ENCODE measurements at places on chromosomes 6 and 20.

- DNase-seq = no peak
These were observed 343.9 kb downstream of the ZFAND3 start for GRCh38 chr6:38163186-38164130.

- DNase-seq = no peak
These were observed 113.6 kb upstream of the SLC22A16 start for GRCh38 chr6:110589865-110590513.

DNA sequence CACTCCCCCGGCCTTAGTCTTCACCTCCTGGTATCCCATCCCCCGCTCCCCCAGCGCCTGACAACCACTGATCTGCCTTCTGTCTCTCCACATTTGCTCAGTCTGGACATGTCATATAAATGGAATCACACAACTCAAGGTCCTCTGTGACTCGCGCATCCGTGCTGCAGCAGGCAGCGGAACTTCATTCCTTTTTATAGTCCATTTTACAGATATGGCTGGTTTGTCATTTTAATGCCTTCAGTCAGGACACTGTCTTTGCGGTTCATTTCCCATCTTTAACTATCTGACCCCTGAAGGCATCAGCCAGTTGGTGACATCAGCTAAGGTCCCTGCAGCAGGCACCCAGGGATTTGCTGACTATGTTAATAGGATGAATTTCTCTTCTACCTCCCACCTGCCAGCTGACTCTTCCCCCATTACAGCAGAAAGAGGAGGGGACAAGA lies 125.7 kb downstream of the ZMYND8 start:
- no peak for DNase-seq

GRCh38 chr20:35048739-35049138 lies 43.9 kb downstream of the TRPC4AP start:
- DNase-seq = no peak

GRCh38 chr6:129485746-129486145 lies 224.2 kb downstream of the ARHGAP18 start:
- DNase-seq = no peak

- no peak for DNase-seq
These were observed 57.4 kb upstream of the SASH1 start for GRCh38 chr6:148285205-148285604.

DNA sequence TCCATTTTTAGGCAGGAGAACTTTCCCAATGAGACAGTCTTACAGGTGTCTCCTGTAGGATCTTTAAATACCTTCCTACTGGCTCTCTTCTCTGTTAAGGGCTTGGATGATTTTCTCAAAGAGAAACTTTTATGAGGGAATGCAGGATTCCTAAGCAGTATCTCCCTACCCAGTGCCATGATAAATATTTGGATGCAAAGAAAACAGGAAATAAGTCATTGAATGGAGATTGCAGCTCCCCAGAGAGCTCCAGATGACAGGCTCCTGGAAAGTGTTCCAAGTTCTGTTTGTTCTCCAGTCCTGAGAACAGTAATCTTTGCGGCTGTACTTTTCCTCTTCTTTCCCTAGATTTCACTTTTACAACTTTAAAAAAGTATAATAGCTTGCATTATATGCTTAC lies 2.4 kb upstream of the SCGN start:
- DNase-seq = no peak

- DNase-seq = no peak
These were observed 87.7 kb downstream of the RREB1 start for GRCh38 chr6:7195339-7196018.

GRCh38 chr20:4406627-4407026 lies 315.1 kb upstream of the PRND start:
- DNase-seq = no peak

DNA sequence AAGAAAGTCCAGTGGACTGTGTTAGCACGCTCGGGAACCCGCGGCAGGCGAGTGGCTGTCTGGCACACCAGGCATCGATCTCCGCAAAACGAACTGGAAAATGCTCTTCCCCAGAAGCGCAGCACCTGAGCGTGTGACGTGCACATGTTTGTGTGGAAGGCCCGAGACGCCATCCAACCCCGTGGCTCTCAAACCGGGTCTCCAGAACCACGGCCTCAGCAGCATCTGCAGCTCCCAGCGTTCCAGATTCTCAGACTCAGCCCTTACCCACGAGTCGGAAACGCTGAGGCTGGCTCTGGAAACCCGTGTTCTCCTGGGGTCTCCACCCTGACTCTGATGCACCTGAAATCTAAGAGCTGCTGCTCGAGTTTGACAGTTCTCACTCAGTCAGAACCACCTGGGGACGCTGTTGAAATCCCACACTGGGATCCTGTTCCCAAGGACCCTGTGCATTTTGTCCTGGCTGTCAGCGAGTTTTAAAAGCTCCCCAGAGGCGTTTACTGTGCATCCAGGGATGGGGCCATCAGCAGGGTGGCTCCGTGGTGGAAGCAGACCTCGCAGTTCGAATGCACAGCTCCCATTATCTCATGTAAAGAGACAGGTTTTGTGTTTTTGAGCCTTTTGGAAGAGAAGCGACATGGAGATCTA lies 69.0 kb downstream of the DLL1 start:
- no peak for DNase-seq

Measured in NT2/D1 (cell line).